ENCODE measurements at places on chromosomes 2 and 18.

DNA sequence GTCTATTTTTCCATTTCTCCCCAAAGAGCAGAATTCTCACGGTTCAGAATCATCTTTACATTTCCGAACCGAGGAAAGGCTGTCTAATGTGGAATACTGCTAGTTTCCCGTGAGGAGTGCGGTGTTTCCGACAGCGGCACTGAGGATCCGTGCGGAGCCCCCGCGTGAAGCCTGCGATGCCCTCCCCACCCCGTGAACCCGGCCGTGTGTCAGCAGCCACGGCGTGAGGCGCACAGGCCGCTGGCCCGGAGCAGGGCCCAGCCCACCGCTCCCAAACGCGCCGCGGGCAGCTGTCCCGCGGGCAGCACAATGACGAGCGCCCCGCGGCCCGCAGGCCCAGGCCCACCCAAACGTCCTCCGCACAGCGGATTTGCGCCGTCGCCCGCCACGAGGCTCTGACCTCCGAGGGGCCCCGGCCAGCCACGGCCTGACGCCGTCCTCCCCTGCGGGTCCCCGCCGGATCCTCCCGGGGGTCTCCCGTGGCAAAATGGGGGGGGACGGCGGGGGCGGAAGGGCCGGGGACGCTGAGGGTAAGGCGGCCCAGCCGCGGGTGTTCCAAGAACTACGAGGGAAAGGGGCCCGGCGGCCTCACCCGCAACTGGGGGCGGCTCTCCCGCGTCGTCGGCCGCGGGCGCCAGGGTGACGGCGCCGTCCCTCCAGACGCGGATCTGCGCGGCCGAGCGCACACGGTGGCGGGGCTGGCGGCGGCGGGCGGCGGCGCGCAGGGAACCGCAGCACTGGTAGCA is 796 bp downstream of the SPIRE1 start:
- DNase-seq = peak; percentile 29

GRCh38 chr2:157806426-157807077 is 69.6 kb downstream of the ACVR1 start:
- DNase-seq = no peak

DNA sequence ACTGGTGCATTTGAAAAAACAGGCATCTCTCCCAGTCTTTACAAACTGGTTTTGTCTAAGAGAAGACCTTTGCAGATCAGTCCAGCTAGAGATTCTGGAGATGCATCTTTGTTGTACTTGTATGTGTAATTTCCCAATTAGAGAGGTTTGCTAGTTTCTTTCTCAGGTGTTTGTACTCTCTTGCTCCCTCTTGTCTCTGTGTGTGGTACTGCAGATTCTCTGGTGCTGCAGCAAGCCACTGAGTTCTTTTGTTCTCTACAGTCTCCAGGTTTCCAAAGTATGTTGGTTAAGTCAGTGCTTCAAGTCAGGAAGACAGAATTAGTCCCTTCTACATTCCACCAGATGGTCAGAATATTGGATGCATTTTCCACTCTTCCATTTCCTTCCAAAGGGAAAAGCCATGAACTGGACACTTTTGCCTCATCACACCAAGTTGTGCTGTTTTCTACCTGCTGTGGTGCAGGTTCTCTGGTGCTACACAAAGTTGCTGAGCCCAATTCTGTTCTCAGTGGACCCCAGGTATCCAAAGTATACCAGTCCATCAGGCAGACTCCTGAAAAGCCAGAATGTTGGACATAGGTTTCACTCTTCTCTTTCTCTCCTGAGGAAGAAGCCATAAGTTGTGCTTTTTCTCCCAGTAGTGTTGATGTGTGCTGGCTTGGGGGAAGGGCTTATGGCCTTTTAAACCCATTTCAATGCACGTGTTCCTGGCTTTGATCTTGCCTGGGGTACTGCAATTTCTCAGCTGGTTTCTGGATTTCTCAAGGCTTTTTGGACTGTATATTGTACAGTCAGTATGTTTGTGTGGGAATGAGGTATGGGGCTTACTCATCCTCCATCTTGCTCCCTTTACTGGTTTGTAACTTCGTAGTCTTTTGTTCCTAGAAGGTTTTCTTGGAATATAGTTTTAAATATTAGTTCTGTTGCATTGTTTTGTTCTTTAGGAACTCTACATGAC is 29.8 kb downstream of the EPC2 start:
- DNase-seq = no peak

DNA sequence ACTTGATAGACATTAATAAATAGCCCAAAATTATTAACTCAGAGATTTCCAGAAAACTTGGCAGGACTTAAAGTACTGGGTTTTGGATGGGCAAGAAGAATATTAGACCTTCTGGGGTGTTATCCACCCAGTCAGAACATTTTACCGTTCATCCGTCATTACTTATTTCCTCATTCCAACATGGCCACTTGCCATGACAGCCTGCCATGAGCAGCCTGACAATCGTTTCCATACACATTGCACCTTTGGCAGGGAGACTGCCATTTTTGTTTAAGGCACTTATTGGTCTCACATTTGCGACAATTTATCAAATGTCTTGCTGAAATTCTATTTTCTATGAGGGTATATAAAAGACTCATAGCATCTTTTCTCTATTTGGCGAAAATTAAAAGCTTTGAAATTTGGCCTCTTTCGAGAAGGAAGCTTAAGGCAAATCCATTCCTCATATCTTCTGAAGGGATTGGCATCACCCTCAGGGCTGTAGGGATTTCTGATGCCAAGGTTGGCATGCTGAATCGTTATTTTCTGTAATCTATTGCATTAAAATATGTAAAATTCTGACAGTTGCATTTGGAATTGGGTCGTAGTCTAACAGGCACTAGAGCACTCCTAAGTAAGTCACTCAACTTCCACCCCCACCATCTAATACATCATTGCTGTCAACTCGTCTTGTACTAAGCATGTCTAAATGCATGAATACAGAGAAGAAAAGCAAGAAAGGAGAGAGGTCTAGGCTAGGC is 406.3 kb upstream of the PIK3C3 start:
- no peak for DNase-seq

- no peak for DNase-seq
Observed at GRCh38 chr2:231286964-231287363, 88.5 kb downstream of the ARMC9 start.

- no peak for DNase-seq
Observed at GRCh38 chr2:200385063-200385635, 78.7 kb downstream of the SPATS2L start.
